Left ventricle myocardium inferior (tissue), 1 donor: ENCODE measurements at places on chromosomes 6 and 20.

DNA sequence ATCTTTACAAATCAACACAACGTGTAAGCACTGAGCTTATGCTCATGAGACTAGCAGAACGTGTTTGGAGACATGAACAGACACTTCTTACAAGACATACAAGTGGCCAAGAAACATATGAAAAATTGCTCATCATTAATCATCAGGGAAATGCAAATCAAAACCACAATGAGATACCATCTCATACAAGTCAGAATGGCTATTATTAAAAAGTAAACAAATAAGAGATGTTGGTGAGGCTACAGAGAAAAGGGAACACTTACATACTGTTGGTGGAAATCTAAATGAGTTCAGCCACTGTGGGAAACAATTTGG lies 327.9 kb upstream of the SOX4 start:
- DNase-seq: no peak

- DNase-seq: no peak
Measured at GRCh38 chr20:50513169-50514034, 3.2 kb downstream of the PTPN1 start.

GRCh38 chr6:169575365-169575764 lies 126.5 kb downstream of the WDR27 start:
- DNase-seq: no peak

DNA sequence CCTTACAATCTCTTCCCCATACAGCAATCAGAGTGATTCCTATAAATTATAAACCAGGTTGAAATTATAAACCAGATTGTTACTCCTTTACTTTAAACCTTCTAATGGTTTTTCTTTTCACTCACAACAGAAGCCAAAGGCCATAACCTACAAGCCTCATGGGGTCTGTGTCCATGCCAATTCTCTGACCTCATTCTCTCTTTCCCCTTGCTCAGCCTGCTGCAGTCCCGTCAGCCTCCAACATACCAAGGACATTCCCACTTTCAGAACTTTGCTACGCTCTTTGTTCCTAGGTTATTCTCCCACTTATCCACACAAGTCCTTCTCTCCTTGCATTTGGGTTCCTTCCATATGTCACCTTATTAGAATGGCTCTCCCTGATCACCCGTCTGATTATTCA lies 277.9 kb upstream of the TCF21 start:
- no peak for DNase-seq

GRCh38 chr6:143024977-143025376 lies 35.7 kb upstream of the AIG1 start:
- DNase-seq: no peak

DNA sequence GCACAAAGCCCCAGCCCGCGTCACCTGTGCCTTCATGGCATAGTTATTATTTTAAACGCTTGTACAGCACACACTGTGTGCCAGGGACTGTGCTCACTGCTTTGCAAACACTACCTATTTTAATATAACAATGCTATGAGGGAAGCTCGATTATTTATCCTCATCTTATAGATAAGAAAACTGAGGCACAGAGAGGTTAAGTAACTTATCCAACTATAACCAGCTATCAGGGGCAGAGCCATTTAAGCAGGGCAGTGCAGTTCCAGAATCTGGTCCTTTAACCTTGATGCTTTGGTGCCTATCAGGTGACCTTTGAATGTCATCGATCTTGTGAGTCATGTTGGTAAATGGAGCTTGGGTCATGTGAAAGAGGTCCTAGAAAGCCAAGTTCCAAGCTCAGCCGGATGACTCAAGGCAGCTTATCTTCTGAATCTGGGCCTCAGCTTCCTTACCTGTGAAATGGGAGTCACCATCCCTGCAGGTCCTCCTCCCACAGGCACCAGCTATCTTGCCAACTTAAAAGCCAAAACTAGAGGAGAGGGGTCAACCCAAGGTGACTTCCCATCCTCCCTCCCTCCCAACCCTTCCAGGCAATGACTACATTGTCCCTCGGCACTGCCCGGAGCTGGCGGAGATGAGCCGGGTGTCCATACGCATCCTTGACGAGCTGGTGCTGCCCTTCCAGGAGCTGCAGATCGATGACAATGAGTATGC lies 56.4 kb upstream of the TTPAL start:
- no peak for DNase-seq

DNA sequence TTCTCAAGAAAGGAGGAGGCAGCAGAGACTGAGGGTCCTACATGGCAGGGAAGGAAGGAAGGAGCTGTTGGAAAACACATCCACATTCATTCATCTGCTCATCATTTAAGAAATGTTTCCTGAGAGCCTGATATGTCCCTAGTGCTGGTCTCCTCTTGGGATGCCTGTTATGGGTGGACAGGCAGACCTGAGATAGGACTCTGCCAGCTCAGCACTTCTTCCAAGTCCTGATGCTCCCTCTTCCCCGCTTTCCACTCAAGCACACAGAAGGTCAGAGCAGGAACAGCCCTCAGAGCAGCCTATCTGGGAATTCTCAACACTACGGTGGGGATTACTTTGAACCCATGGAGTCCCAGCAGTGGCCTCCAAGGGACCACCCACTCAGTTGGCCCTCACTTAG lies 8.0 kb upstream of the SIRPD start:
- no peak for DNase-seq

DNA sequence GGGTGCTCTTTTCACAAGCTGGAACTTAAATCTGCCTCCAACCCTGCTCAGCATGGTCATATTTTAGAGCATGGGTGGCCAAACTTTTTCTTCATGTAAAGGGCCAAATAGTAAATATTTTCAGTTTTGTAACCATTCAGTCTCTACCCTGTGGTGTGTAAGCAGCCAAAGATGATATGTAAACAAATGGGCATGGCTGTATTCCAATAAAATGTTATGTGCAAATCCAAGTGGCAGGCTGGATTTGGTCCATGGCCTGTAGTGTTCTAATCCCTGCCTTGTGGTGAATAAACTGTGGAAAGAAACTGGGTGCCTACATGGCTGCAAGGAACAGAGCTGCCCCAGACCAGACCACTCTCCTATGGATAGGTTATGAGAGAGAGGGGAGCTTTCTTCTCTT lies 32.7 kb downstream of the OGFRL1 start:
- no peak for DNase-seq

DNA sequence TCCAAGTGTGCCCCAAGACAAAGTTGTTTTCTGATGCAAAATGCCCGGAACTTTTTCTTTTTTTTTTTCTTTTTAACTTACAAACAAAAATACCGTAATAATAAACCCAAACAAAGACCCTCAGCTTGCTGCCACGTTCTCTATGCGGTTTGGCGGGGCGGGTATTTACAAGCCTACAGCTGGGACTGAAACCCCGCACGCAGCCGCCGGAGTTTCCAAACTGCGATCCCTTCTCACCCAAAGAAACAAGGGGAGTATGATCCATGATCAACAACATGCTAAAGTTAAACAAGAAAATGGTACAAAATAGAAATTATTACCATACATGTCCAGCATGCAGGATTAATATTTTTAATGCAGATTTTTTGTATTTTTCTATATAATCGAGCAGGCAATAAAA lies 2.1 kb downstream of the MAFB start:
- DNase-seq: no peak

DNA sequence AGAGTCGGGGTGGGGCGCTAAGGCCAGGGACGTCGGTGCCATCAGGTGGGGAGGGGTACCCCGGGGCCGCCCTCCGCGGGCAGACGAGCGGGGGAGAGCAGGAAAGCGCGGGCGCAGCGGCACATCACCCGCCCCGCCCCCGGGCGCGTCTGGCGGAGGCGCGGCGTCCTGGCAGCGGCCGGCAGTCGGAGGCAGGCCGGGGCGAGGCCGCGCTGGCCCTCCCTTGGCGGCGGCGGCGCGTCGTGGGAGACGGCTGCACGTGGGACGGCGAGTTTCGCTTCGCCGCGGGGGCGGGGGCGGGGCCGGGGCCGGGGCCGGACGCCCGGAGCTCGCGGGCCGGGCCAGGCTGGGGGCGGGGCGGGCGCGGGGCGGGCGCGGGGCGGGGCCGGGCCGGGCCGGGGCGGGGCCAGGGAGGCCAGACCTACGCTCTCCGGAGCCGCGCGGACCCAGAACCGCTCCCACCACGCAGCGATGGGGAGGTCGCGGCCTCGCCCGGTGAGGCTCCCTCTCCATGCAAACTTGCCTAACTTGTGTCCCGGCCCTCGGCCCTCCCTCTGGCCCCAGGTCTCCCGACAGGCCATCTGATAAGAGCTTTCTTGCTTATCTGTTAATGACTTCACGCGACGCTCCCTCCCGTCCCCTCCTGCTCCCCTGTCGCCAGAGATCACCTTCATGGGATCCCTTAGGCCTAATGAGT lies 12.5 kb downstream of the ITPR3 start:
- peak; percentile 72 for DNase-seq

DNA sequence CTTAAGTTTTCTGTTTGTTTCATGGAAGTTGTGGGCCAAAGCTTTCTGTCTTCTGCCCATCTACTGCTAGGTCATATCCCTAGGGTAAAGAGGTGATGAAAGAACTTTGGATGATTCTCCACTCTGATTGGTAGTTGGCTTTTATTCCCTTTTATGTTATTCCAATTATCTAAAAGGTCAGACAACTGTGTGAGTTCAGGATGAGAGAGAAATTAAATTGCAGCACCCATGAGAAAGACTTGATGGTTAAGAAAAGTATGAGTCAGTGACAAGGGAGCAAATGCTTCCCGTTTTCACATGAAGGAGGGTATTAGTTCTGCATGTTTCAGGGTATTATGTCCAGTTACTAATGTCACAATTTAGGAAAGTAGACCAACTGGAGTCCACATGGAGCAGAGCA lies 136.3 kb downstream of the CD109 start:
- DNase-seq: no peak

- no peak for DNase-seq
Measured at GRCh38 chr6:14585689-14586088, 468.1 kb downstream of the CD83 start.

DNA sequence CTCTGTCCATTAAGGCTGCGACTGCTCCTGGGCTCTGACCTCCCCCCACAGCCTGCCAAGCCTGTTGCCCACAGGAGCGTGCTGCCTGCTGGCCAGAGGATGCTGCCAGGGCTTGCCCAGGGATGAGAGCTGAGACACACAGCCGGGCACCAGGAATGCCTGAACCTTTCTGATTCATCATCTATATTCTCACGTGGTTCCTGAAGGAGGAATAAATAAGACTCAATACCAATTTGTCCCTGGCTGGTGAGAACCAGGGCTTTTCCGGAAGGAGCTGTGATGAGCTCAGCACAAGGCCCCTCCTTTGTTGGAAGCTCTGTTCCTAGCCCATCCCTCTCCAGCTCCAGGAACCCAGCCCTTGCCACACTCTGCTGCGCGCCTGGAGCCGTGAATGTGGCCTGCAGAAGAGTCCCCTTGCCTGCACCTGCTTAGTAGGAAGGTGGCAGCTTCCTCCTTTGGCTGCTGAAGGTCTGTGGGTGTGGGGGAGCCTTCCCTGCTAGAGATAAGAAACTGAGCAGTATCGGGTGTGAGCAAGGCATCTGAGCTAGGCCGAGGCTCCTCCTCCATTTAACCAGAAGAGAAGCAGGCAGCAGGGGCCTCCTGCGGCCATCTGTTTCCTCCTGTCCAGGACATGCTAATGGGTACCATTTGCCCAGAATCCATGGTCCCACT lies 37.9 kb downstream of the SYNDIG1 start:
- DNase-seq: no peak

GRCh38 chr20:23270382-23270911 lies 80.1 kb upstream of the NXT1 start:
- DNase-seq: no peak

GRCh38 chr6:22102671-22103070 lies 194.2 kb downstream of the PRL start:
- no peak for DNase-seq

DNA sequence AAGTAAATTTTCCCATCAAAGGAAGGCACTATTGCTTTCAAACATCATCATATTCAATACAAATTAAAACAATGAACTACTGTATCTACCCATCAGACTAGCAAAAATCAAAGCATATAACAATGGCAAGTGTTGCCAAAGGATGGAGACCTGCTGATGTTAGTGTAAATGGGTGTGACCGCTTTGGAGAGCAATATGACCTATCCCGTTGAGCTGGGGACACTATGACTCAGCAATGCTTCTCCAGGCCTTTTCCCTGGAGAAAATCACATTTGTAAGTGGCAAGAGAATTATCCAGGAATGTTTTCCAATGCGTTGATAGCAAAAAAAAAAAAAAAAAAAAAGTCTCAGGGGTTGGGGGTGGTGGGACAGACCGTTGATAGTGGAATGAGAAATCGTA lies 46.1 kb downstream of the PHACTR3 start:
- DNase-seq: no peak

DNA sequence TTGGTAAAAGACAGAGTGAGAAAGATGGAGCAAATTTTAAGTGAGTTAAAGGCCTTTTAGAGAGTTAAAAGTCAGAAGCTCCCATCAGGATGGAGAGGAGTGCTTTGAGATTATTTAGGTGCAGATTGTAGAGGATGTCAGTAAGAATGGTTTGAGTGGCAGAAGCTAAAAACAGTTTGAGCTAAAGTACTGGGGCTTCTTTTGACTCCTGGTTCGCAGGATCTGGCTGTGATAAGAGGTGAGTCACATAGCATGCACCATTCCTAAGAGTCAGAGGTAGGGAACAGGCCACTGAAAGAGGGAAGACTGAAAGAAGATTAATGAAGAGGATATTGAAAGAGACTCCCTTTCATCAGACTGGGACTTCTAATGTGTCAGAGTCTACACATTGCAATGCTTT lies 1047.9 kb upstream of the MAP3K7 start:
- no peak for DNase-seq

DNA sequence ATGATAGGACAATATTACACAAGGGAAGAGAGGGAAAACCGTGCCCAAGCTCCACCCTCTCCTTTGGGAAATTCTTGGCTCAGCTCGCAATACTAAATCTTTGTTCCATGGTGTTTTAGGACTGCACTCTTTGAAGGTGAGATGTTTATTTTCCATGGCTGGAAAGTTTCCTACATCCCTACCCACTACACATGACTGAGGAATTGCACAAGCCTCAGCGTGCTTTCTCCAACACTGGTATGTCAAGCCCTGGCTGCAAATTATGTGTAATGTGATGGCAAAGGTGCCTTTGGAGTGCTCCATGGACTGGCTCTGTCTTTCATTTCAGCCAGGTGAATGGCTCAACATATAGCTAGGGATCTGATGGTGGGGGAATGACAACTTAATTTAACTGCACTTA lies 134.3 kb downstream of the ISM1 start:
- no peak for DNase-seq

- no peak for DNase-seq
Measured at GRCh38 chr6:2817903-2818443, 23.7 kb downstream of the SERPINB1 start.

GRCh38 chr6:154298297-154298696 lies 58.3 kb downstream of the IPCEF1 start:
- DNase-seq: no peak

GRCh38 chr6:113082745-113083144 lies 735.6 kb downstream of the RFPL4B start:
- DNase-seq: no peak

DNA sequence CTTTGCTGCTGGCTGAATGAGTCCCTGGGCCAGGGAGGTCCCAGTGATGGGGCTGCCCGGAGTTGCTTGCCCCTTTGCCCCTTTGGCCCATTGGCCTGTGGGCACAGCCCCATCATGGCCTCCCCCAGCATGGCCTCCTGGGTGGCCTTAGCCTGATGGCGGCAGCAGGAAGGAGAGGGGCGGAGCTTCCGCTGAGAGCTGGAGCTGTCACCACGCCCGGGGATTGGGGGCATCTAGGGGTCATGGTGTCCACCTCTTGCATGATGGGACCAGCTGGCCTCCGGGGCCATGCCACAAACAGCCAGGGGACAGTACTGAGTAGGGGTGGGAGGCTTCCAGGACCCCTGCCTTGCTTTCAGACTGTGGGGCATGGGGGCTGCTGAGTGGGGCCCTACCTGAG lies 31.5 kb upstream of the GATA5 start:
- DNase-seq: no peak
